Right forelimb (tissue), 1 donor: ENCODE measurements at places on chromosomes 4 and X.

DNA sequence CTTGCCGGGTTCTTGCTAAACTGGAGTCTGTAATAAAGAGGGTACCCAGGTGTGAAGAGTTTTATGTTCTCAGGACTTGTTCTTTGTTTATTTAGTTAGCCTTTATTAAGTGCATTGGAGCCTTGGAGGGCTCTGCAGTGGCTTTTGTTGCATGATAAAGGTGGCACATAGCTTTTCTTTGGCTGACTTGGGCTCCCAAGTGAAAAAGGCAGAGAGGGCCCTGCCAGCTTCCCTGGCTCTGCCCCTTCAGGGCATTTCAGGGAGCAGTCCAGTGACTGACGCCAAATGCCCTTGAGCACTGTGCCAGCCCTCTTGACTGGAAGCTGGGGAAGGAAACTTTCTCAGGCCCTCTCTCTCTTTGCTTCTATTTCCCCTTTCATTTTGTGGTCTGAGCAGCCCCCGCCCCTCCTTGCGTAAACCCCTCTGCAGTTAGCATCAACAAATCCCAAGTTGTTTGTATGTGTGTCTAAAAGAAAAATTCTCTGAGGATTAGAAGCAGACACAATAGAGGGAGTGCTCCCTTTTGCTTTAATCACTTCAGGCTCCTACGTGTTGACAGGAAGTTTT lies 152.2 kb downstream of the NHS start:
- DNase-seq = no peak

DNA sequence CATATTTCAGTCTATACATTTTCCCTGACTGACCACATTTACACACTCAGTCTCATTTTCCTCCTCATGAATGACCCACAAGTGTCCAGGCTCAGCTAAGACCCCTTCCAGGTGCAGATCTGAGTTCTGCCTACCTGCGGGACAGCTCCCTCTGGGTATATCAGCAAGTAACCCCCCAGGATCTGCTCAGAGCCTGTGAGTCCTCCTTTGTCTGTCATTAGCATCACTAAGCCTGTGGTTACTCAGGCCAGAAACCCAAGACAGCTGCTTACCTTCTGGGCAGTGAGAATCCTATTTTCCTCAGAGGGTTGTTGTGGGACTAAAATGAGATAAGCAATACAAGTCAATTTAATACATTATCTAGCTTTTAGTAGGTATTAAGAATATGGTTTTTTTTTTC lies 487.6 kb upstream of the BOD1L1 start:
- DNase-seq = no peak

GRCh38 chrX:40105835-40106675 lies 8.3 kb upstream of the BCOR start:
- peak; percentile 80 for DNase-seq

DNA sequence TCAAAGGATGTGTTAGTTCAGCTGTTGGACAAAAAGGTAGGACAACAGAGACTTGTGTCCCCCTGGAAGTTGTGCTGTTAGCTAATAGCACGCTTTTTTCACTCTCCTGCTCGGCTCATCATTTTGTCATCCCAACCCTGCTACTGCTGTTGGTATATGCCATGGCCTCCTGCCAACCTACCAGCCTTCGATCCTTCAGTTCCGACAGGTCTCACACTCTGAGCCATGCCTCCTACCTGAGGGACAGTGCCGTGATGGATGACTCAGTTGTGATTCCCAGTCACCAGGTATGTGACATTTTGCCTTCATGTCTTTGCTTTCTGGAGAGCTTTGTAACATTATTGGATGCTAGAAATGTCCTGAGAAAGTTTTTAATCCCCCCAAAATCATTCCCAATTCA lies 268.1 kb downstream of the ANK2 start:
- DNase-seq = no peak

GRCh38 chrX:136146614-136147314 lies 569 bp upstream of the FHL1 start:
- no peak for DNase-seq

- no peak for DNase-seq
Measured at GRCh38 chrX:45022150-45022549, 149.2 kb downstream of the KDM6A start.

DNA sequence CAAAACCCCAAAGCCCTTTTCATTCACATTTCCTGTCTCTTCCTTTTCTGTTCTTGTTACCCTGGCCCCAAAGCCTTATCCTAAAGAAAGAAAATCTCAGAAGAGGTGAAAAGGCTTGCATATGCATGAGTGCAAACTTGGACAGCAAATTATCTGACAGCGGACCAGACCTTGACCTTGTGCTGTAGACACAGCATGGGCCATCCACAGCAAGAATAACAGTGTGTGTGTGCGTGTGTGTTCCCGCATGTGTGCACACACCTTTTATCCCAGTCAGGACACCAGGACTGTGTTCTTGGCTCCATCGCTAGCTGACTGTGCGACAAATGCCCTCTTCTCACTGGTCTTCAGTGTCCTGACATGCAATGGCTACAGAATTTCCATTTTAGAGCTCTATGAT lies 35.3 kb downstream of the ZBTB49 start:
- no peak for DNase-seq

DNA sequence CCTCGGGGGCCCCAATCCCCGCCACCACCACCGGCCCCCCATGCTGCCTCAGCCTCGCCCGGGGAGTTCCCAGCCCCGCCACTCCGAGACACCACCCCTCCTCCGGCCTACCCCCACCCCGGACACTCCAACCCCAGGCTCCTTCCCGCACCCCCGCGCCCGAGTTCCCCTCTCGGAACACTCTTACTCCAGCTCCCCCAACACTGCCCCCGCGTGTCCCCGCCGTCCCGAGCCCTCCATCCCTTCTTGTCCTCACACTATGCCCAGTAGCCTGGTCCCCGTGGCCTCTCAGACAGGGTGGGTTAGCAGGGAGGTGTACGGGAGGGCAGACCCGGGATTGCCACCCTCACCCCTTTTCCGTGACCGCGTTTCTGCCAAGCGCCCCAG lies 276.1 kb downstream of the BCOR start:
- no peak for DNase-seq

DNA sequence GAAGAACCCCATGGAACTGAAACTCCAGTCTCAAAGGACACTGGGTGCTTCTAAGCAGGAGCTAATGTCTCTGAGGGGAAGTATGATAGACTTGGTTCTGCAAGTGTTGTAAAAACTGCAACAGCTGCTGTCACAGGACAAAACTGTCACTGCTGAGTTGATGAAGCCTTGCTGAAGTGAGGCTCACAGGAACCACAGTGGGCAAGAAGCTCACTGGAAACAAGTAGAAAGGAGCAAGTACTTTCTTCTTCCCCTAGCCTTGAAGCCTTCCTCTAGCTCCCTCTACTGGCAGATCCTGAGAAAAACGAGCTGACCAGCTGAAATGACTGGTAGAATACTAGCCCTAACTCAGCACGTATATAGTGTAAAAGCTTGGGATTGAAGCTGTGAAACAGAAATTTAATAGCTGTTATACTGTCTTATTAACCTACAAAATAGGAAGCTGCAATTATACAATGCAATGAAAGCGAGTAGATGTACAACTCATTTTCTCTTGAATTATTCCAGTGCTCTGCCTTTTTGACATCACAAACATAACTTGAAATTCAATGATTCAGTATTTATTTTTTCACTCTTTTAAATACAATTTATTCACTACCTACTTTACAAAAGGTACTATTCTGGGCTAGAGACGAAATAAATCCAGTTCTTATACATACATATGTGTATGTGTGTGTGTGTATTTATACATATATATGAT lies 91.4 kb downstream of the GABRB1 start:
- peak; percentile 57 for DNase-seq

DNA sequence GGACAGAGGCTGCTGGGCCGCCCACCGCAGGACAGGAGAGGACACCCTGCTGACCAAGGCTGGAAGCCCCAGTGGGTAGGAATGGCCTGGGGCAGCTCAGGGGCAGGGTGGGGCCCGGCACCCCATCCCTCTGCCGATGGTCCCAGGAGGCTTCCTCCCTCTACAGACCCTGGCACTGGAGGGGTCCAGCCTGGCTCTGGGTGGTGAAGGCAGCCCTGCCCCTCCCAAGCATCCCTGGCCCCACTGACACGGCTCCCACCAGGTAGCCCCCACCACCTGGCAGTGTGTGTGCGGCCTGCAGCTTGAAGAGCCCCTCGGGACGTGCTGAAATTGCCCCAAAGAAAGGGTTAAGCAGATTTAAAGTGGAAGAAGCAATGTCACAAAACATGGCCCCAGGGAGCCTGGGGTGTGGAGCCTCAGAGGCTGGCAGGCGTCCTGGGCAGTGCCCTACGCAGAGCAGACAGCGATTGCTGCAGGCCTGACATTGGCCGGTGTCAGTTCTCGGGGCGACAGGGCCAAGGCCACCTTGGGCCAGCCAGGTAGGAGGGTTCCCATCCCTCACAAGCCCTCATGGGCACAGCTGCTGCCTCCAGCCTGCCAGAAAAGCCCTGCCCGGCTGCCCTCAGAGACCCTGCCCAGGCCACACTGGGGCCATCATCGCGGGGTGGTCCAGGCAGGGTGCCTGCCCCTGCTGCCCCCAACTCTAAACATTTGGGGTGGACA lies 80.5 kb downstream of the FAM53A start:
- no peak for DNase-seq

DNA sequence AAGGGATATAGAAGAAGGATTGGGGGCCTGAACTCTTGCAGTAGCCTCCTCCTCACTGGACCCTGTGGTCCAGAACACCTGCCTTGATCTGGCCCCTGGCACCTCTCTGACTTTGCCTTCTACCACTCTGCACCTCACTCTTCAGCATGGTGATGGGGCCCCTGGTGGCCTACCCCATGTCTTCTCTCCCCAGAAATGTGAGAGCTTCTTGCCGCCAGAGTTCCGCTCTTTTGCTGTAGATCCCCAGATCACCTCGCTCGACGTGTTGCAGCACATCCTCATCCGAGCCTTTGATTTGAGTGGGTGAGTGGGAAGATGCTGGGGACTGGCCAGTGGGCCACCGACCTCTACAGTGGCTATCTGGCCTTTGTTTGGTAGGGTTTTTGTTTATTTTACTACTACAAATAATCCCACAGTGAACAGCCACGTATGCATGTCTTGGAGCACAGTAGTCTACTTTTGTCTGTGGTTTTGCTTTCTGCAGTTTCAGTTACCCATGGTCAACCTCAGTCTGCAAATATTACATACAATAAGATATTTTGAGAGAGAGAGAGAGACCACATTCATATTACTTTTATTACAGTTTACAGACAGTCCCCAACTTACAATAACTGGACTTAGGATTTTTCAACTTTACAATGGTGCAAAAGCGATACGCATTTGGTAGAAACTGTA lies 1.8 kb downstream of the TBC1D25 start:
- DNase-seq = no peak
